ENCODE measurements at places on chromosomes 7 and 10.

DNA sequence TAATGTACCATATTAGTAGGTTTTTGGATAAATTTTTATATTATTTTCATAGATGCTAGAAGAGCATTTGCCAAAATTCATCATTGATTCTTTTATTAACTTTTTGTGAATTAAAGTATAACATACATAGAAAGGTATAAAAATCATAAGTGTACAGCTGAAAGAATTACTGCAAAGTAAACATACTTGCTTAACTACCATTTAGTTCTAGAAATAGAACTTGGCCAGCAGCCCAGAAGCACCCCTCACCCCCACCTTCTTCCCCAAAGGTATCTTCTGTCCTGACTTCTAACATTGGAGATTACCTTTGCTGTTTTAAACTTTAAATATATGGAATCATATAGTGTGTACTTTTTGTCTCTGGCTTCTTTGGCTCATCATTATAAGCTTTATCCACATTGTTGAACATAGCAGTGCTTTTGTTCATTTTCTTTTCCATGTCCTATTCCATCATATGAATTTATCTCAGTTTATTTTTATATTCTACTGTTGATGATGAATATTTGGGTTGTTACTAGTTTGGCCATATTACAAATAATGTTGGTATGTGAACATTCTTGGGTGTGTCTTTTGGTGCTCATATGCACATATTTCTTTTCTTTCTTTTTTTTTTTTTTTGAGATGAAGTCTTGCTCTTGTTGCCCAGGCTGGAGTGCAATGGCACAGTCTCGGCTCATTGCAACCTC, 142.8 kb downstream of the ADK start:
- DNase-seq: no peak

GRCh38 chr10:72252972-72253371, 20.8 kb upstream of the DDIT4 start:
- DNase-seq: no peak

GRCh38 chr7:29854257-29854938, 48.1 kb downstream of the WIPF3 start:
- DNase-seq: no peak

DNA sequence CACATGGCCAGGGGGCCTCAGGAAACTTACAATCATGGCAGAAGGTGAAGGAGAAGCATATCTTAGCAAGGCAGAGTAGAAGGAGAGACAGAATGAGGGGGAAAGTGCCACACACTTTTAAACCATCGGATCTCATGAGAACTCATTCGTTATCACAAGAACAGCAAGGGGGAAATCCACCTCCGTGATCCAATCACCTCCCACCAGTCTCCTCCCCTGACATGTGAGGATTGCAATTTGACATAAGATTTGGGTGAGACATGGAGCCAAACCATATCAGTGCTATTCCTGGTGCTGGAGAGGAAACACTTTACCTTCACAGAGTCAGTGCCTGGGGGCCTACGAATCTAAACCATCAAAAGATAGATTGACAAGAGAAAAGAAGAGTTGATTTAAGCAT, 61.8 kb downstream of the LGI1 start:
- no peak for DNase-seq

GRCh38 chr7:96789914-96790313, 80.3 kb upstream of the SEM1 start:
- no peak for DNase-seq

DNA sequence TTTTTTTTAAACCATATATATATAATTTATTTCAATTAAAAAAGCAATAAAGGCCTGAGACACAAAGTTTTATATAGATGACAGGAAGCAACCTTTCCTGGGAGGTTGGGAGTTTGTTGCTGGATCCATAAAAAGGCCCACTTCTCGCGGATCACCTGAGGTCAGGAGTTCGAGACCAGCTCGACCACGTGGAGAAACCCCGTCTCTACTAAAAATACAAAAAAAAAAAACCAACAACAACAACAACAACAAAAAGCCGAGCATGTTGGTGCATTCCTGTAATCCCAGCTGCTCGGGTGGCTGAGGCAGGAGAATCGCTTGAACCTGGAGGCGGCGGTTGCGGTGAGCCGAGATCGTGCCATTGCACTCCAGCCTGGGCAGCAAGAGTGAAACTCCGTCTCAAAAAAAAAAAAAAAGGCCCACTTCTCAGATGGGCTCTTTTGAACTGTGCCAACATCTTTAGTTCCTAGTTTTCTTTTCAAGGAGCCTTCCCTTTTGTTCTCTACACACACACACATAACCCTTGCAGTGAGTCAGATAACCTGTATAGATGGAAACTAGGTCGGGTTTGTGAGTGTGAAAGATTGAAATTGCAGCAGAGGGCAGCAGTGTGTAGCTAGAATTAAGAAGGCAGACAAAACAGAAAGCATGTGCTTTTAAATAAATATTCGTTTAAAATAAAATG, 1.2 kb upstream of the SMNDC1 start:
- peak; percentile 64 for DNase-seq

- no peak for DNase-seq
These were observed 259.7 kb upstream of the C7orf33 start for GRCh38 chr7:148330822-148331221.

- DNase-seq: no peak
These were observed 1.7 kb upstream of the HMX2 start for GRCh38 chr10:123146013-123146893.

DNA sequence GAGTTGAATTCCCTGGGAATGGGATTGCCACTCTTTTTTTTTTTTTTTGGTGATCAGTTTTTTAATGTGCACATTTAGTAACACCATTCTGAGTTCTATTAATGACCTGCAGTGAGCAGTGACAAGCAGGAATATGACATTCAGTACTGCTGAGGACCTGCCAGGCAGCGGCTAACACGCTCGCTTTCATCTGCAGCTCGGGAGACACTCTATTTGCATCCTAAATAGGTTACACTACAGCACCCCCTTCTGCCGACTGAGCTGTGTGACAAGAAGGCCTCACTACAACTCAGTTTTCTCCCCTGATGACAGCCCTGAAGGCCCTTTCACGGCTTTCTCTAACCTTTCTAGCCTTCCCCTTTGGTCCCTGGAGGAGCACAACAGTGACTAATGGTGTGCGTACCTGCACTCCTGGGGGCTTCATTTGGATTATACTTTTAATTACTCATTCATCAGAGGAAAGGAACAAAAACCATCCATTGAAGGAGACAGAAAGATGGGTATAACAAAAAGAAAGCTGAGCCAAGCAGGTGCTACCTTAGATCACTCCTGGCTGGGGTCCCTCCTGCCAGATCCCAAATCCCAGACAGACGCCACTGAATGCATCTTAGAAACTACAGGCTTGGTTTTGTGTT, 872.4 kb downstream of the LRMDA start:
- peak; percentile 1 for DNase-seq

- no peak for DNase-seq
These were observed 552.3 kb upstream of the GRM3 start for GRCh38 chr7:86091369-86091768.

DNA sequence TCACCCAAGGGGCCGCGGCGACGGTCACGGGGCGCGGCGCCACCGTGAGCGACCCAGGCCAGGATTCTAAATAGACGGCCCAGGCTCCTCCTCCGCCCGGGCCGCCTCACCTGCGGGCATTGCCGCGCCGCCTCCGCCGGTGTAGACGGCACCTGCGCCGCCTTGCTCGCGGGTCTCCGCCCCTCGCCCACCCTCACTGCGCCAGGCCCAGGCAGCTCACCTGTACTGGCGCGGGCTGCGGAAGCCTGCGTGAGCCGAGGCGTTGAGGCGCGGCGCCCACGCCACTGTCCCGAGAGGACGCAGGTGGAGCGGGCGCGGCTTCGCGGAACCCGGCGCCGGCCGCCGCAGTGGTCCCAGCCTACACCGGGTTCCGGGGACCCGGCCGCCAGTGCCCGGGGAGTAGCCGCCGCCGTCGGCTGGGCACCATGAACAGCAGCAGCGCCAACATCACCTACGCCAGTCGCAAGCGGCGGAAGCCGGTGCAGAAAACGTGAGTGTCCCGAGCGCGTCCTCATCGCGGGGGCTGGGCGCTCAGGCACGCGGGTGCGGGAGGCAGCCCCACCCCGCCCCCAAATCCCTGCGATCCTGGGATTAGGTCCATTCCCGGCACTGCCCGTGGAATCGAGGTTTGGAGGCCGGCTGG, 509 bp downstream of the AHR start:
- peak; percentile 63 for DNase-seq

- no peak for DNase-seq
These were observed 120.3 kb downstream of the ABLIM1 start for GRCh38 chr10:114537736-114538135.

GRCh38 chr10:103476046-103476768, 2.8 kb downstream of the CALHM3 start:
- no peak for DNase-seq

GRCh38 chr10:77915319-77916105, 11.0 kb downstream of the DLG5 start:
- no peak for DNase-seq

DNA sequence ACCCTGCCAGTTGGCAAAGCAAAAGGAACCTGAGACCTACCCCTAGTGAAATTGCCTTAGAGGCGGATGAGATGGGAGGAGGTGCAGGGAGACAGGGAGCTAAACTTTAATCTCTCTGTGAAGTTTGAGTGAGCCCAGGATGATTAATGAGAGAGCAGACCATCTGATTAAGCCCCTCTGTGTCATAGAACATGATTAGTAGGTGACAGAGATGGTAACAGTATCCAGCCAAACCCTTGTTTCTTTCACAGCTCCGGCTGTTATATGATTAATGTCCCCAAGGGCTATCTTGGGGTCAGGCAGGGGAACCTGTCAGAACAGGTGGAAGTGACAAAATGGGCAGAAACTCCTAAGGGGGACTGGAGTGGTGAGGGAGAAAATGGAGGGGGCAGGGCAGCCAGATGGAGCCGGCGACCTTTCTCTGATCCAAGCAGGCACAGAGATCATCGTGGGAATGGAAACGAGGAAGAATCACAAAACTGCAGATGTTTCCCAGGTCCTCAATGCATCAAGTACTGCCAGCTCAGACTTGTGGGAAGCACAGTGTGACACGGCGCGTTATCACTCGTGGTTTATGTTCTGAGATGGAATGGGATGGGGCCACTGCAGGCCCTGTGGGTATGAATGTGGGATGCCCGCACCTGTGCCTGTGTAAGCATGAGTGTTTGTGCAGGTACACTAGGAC, 684.2 kb downstream of the LRMDA start:
- no peak for DNase-seq

DNA sequence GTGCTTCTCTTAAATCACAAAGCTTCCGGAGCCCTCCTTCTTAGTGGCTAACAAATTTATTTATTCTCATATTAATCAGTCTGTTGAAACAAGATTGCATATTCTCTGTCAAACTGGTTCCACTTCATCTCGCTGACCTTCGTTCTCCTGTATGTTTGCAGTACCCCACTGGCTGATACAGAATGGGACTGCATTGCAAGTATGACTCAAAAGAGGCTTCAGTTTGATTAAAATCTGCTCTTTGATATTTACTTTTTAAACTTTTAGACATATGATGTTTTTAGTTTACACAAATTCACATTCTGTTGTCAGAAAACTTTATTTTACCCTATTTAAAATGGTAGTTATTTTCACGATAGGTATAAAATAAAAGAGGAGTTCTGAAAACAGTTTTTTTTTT, 14.3 kb upstream of the ARHGAP12 start:
- no peak for DNase-seq

GRCh38 chr7:140262242-140262903, 85.6 kb upstream of the KDM7A start:
- no peak for DNase-seq

DNA sequence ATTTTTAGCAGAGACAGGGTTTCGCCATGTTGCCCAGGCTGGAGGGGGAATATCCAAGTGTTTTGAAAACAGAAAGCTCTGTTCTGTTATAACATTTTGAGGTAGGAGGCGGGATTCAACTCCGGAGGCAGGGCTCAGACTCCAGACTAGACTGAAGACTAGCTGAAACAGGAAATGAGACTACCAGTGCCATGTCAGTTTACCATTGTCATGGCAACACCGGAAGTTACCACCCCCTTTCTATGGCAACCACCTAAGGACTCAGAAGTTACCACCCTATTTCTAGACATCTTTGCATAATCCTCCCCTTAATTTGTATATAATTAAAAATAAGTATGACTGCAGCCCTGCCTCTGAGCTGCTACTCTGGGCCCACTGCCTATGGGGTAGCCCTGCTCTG, 1069.1 kb upstream of the AUTS2 start:
- no peak for DNase-seq

DNA sequence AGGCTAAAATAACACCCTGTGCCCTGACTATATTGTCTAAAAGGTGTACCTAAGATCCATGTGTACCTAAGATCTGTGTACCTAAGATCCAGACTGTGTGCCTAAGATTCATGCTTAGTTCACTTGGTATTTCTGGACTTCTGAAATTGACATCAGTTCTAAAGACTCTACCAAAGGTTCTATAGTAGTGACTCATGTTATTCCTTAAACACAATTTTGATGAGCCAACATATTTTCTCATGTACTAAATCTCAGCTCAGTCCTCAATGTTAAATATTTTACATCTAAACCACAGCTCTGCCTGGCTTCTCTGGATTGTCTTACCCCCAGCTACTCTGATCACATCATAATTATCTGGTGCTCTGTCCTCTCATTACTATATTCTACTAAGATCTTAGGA, 802.3 kb upstream of the SORCS1 start:
- no peak for DNase-seq

DNA sequence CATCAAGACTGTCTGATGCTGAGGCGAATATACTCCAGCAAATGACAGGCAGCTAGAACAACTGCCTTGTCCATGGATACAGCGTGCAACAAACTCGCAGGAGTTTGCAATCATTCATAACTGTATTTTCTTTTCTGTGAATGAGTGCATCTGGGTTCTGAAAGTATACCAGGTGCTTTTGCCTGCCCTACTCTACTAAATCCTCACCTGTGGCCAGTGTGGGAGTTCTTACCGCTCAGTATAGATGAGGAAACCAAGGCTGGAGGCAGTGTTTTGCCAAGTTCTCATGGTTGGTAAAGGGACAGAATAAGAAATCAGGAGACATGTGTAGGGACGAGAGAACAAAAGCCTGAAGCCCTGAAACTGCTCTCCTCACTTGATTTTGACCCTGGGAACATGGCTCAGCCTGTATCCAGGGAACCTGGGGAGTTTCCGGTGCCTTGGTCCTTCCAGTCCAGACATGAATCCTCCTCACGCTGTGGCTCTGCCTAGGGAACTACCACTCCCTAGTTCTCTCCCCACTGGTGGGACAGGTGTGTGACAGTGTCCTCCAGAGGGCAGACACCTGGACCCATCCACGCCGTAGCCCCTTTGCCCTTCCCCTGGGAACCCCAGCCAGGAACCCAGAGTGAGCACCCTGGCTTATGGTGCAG, 142.0 kb downstream of the CDH23 start:
- DNase-seq: no peak

DNA sequence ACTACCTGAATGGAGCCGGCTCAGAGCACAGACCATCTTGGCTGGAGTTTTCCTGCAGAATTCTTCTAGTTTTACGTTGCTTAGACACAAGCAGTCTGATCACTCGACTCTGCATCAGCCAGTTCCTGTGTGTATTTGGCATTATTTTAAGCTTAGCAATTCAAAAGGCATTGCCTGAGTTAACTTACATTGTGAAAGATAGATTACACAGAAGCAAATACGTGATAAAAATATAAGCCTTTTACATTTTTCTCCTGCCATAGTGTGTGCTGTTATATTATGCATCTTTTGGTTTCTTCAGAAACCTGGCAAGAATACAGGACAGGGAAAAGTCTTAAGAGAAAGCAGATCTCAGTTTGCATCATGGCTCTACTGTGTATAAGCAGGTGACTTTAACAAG, 98.1 kb downstream of the LRRC4 start:
- DNase-seq: no peak
